ENCODE measurements at places on chromosomes 1 and 21.

DNA sequence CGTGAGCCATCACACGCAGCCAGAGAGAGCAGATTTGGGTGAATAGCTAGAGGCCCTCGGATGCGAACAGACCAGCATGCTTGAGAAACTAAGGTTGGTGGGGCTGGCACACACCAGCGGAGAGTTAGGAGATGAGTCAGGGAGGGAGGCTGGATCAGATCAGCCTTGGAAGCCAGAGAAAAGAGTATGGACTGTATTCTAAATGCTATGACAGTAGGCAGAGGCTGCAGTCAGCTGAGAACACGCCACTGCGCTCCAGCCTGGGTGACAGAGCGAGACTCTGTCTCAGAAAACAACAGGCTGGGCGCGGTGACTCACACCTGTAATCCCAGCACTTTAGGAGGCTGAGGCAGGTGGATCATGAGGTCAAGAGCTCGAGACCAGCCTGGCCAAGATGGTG lies 4.0 kb upstream of the PLEKHM2 start:
- DNase-seq: no peak

GRCh38 chr1:172449585-172450523 lies 6.0 kb upstream of the PIGC start:
- DNase-seq: peak; percentile 21

- no peak for DNase-seq
Observed at GRCh38 chr1:29090937-29091618, 32.6 kb downstream of the TMEM200B start.

DNA sequence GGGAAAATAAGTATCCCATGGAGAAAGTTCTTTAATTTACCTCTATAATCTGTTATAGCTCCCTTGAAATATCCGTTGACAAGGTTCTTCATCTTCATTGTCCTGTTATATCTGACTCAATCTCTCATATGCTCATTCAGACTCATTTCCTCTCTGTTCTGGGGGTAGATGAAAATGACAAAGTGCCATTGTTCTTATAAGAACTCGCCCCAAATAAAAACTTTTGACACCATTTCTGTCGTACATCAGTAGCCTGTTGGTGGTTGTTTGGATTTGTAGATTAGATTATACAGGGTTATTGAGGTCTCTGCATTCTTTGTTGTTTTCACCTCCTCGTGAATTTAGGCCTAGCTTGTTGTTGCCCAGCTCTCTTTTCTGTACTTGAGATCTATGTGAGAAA lies 55.2 kb upstream of the IPO9 start:
- DNase-seq: no peak

DNA sequence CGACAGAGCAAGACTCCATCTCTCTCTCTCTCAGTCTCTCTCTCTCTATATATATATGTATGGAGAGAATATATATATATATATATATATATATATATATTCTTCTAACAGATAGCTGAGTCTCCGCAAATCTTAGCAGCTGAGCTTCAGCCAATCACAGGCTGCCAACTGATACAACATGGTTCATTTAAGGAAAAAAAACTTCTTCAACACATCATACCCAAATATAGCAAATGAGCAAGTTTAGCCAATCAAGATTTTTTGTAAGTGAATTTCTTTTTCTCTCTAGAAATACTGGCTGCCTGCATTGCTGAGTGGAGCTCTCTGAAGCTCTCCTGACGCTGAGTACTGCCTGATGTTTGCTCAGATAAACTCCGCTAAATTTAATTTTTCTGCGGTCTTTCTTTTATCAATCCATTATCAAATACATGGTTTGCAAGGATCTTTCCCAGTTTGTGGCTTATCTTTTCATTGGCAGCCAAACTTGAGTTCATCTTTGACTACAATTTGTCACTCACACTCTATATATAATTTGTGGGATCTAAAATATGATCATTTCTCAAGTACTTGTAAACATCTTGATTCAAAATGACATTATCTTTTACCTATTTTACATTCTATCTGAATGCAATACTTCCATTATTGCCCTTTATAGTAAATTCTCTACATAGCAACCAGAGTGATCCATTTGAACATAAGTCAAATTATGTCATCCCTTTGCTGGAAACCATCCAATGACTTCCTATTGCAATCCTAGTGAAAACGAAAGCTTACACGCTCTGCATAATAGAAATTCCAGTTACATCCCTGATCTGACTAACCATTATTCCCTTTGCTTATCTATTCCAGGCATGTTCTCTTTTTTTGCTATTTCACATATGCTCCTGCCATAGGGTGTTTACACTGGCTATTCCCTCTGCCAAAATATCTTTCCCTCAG lies 2131.7 kb downstream of the MRPL39 start:
- DNase-seq: no peak

DNA sequence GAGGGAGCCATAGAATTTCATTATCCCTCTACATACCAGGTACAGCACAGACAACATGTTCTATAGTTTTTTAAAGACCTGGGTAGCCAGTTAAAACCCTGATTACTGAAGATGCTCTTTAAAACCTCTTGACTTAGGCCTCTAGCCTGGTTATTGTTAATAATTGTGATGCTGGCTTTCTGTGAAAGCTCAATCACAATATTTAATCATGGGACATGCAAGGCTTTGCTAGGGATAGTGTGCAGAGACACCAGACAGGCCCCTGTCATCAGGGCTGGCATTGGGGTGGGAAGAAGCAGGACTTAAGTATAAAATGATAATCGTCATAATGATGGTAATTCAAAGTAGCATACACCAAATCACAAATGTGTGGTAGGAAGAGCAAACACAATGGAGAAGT lies 274.4 kb downstream of the PTBP2 start:
- DNase-seq: no peak

GRCh38 chr1:10629816-10630571 lies 155.2 kb downstream of the PEX14 start:
- no peak for DNase-seq

GRCh38 chr21:40616377-40616704 lies 230.6 kb downstream of the DSCAM start:
- DNase-seq: no peak
